ENCODE measurements at places on chromosomes 6 and 20. TPM values are rescaled to one million over a fixed set of nuclear protein-coding genes. Genes with fewer than 3 reads are reported as not detected.

LMBRD1 gene
- 20.4 TPM for total RNA-seq

PRSS16 gene
- total RNA-seq, result 12.2 TPM

CST5 gene
- not detected for total RNA-seq

CCM2L gene
- total RNA-seq, result not detected

C20orf204 gene
- total RNA-seq, result under 0.01 TPM

HLA-DPA1 gene
- 0.23 TPM for total RNA-seq

NTSR1 gene
- total RNA-seq, result 0.23 TPM

EDN1 gene
- total RNA-seq, result 3.4 TPM

C6orf15 gene
- total RNA-seq, result 0.16 TPM

SYNDIG1 gene
- 5.9 TPM for total RNA-seq

ANKEF1 gene
- 8.6 TPM for total RNA-seq

GABRR1 gene
- not detected for total RNA-seq

MACROD2 gene
- total RNA-seq, result 0.16 TPM

PSORS1C2 gene
- total RNA-seq, result not detected

Measured in hair follicular keratinocyte (primary cell).